NCI-H1092 treated with DMSO at 0.1 percent for 48 hours (cell line): ENCODE measurements at places on chromosomes 16 and 17.
A peak's percentile ranks its signal among the peaks of the same experiment; 100 is the strongest.

DNA sequence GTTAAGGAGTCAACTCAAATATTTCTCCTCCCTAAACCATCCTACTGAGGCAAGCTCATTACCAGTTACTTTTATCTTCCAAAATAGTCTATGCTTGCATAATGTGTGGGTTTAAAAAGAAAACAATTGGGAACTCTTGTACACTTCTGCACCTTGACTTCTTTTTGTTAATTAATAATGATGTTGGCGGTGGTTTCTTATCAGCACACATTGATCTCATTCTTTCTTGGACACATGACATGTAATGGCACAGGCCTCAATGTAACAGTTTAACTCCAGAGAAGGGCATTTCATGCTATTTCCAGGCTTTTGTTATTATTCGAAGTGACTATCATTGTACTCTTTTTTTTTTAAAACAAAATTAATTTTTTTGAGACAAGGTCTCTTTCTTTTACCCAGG, 7.8 kb downstream of the PLCG2 start:
- DNase-seq, result no peak

DNA sequence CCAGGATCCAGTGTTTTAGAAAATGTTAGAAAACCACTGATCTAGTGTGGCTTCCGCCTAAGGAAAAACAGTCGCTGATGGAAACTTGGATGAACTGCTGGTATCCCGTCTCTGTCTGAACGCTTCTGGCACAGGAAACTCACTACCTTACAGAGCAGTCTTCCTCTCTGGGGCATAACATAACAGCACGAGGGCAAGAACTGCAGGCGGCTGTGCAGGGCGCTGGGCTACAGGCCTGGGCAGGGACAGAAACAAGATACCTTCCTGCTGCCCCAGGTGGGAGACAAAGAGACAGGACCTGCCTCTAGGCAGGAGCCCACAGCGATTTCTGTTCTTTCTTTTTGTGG, 10.5 kb downstream of the MXRA7 start:
- DNase-seq, result no peak

GRCh38 chr16:11203111-11203623, 52.8 kb downstream of the SOCS1 start:
- peak; percentile 53 for DNase-seq

GRCh38 chr17:81607431-81607830, 29.5 kb downstream of the NPLOC4 start:
- no peak for DNase-seq

DNA sequence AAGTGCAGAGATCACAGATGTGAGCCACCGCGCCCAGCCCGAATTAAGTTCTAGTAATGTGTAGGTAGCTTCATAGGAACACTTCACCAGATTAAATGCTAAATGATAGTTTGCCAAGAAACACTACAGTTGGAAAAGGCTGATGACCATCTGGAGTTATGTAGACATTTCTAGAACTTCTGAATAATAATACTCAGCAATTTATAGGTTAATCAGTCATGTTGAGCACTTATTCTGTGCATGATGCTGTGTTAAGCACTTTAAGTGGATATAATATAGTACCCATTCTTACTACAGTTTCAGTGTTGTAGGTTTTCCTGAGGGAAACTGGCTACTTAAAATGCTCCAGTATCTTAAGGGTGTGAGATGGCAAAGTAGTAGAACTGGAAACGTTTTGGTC, 45.2 kb downstream of the NUP93 start:
- DNase-seq, result no peak

DNA sequence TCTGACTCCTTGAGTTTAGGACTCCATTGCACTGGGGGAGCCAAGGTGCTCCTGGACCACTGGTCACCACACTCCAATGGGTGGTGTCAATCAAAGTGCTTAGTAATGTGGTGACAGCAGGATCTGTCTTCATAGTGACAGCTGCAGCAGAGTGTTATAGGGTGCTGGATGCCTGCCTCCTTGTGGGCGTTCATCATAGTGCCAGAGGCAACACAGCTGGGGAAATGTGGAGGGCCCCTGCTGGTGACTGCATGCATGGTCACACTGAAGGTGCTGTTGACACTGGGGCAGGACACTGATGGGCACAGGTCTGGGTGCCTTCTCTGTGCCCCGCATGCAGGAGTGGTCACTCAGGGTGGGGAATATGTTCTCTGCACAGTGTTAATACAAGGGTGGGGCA, 177.5 kb upstream of the CDH8 start:
- no peak for DNase-seq

DNA sequence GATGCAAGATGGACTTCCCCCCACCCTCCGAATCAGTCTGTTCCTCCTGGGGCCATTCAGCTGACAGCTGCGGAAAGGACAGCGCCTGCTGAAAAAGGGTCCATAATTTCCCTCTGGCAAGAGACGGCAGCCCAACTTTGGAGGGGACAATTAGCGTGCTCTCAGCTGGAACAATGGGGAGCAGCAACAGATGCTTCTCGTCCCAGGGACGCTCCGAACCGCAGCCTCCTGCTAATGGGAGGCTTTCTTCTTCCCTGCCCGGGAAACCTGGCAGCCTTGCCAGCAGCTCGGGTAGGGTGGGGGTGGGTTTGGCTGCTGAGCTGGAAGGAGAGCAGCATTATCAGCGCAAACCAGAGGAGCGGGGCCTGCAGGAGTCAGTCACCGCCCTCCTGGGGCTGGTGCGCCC, 500.0 kb upstream of the SALL1 start:
- DNase-seq, result peak; percentile 81

DNA sequence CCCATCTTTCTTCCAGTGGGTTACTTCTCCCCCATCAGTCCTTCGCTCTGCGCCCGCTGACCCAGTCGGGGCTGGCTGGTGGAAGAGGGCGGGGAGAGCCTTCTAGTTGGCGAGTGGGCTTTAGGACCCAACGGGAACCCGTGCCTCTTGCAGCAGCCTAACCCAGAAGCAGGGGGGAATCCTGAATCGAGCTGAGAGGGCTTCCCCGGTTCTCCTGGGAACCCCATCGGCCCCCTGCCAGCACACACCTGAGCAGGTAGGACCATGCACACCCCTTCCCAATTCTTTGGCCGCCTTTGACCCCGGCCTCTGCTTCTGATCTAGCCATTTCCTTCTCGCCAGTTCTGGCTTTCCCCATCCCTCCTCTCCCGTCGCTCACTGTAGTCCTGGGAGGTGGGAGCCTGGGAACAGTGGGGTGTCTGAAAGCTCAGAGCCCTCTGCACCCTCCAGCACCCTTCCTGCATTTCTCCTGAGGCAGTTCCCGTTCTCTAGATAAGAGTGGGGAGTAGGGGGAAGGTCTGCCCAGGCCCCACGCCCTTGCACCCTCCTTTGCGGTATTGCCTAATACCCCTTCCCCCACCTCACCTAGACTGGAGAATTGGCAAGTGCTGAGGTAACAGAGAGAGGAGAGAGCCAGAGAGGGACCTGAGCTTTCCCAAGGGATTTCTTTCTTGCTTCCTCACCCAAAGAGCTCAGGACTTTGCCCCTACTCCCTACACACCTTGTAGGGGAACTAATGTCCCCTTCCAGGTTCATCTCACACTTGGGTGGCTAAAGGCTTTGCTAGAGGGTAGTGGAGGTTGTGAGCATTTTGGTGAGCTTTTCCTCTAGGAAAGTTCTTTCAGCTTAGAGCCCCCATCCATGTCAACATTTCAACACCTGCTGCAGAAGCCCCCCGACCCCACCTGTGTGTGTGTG, at the start of gene RARA:
TSS of gene RARA (plus strand) at position 150 of the 918 bp plus-strand sequence. CDS start 22,039 bp downstream, outside the sequence.
- DNase-seq, result peak; percentile 57

DNA sequence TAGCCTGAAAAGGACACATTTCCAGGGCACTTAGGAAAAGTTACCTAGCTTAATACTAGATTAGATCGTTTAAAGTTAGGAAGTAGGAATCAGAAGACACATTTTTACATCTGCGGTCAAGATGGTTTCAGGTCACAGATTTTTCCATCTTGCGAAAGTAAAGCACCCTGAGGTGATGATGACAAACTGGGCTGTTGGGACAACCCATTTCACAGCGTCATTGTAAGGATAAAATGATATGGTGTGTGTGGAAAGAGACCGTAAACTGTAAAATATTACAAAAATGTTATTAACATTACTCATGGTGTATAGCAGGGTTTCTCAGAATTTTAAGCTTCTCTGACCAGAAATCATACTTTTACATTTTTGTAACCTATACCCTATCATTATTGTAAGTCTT, 10.1 kb upstream of the MAP2K6 start:
- DNase-seq, result no peak

DNA sequence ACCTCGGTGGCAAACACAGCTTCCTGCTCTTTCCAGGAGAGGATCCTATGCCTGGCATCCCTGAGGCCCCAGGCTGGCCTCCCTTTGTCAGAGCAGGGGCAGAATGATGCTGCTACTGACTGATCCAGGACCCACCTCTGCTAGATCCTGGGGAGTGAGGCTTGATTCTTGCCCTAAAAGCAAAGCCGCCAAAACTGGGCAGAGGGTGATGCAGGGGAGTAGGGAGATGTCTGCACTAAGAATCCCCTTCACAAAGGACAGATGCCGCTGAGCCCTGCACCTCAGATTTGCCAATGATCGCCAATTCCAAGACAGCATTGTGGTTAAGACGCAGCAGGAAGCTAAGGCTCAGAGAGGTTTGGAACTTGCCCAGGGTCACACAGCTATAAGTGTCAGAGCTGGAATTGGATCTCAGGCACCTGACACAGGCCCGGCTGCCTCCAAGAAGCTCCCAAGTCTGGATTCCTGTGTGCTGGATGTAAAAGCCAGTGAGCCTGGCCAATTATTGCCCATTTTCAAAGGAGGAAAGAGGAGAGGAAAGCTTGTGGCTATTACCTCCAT, 60.7 kb upstream of the TNRC6C start:
- DNase-seq, result no peak

DNA sequence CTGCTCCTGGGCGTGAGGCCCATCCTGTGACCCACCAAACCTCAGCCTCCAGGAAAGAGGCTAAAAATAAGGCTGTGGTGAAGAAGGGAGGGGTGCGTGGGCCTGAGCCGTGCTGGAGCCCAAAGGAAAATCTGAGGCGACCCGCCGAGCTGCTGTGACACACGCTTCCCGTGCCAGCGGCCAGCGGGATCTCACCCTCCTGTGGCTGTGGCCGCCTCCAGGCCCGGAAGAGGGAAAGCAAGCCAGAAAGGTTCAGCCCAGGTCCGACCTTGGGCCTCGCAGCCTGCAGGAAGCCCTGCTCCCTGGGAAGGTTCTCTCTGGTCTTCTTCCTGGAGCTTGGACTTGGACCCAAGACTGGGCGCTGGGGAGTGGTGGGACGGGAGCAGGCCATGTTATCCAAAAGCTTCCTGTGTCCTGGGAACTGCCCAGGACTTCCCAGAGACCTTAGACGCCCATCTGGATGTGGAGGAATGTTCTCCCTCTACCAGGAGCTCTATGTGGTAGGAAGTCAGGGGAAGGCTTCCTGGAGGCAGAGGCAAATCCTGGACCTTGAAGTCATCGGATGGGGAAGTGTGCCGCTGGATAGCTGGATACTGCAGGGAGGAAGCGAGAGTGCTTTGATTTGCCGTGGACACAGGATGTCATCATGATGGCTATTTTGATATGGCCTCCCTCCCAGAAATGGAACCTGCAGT, 11.4 kb downstream of the SPNS2 start:
- DNase-seq, result no peak

DNA sequence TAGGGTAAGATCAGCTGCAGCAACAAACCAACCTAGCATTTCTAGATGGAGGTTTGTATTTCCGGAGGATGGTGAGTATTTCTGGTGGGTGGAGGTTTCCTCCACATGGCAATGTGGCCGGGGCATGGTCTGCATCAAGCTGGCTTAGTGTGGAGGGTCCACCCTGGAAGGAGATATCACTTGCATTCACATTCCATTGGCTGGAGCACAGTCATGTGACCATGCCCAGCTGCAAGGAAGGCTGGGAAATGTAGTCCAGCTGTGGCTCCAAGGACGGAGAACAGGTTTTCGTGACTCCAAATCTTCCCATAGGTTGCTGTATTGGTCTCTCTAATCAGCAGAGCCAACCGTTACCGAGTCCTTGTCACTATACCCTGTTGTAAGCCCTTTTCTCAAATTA, 68.7 kb downstream of the RAI1 start:
- peak; percentile 5 for DNase-seq

DNA sequence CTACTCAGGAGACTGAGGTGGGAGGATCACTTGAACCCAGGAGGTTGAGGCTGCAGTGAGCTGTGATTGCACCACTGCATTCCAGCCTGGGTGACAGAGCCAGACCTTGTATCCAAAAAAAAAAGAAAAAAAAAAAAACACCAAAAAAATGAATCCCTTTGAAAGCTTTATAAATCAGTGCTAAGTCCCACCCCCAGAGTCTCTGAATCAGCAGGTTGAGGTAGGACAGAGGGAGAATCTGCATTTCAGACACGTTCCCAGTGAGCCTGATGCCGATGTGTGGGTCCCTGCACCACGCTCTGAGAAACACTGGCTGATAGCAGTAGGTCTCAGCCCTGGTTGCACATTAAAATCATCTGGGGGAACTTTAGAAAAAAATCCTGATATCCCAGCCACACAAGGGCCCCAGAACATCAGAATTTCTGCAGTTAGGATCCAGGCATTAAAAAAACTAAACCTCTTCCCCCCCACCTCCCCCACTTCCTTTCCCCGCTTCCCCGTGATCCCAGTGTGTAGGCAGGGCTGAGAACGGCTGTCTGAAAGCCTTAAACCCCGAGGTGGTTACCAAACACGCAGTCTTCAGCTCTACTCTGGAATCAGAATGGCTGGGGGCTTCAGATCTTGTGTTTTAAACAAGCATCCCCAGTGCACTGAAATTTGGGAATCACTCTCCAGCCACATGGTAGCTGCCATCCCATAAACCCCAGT, 27.3 kb upstream of the GPRC5B start:
- DNase-seq, result no peak

- no peak for DNase-seq
Observed at GRCh38 chr16:74942566-74942965, 42.4 kb downstream of the WDR59 start.

DNA sequence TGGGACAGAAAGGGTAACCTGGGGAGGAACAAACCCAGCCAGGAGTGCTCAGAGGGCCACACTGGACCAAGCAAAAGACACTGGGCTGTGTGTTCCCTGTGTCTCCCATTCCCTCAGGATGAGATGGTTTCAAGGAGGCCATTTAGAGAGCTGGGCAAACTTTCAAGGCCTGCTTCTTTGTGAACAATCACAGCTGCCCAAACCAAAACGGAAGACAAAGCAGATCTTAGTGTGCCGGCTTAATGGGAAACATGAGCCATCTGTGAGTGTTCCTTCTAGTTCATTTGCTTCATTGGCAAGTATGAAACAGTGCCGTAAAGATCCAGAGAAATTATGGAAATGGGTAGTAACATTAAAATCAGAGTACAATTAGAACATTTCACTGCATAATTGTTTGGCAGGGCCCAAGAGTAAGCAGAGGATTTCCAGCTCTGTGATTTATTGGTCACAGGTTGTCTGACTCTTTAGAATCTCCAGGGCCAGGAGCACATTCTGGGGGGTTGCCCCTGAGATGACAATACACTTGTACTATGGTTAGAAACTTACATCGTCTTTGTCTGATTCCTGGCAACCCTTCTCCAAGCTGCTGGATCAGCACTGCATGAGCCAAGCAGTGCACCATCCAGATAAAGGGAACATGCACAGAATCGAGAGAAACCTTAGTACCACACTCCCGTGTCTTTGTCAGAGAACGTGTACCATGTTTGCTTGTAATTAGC, 412.1 kb downstream of the RBFOX1 start:
- DNase-seq, result no peak
